ENCODE measurements at places on chromosomes 4 and X. TPM values are rescaled to one million over a fixed set of nuclear protein-coding genes. Genes with fewer than 3 reads are reported as not detected.

DNA sequence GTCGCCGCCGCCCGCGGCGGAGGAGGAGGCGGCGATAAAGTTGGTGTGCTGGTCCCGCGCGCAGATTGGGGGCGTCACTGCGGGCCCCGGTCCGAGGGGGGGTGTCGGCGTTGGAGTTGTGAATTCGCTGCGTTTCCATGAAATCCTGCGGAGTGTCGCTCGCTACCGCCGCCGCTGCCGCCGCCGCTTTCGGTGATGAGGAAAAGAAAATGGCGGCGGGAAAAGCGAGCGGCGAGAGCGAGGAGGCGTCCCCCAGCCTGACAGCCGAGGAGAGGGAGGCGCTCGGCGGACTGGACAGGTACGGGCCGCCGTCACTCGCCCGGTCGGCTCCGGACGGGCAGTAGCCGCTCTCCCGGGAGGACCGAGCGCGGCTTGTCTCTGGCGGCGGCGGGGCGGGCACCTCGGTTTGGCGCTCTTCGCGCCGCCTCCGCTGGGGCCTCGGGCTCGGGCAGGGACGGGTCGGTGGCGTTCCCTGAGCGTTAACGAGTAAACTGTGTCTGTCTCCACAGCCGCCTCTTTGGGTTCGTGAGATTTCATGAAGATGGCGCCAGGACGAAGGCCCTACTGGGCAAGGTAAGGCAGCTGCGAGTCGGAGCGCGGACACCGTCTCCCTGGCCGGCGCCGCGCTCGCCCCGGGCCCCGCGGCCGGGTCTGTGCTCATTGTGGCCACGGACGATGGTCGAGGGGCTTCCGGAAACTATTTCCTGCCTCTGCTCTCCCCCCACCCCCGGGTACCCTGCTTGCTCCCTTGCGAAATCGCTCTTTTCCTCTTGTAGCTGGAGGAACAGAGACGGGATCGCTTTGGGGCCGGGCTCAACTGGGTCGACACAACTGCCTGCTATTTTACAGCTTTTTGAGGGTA lies 658 bp downstream of the KDM6A start:
- no peaks in the 10 kb centered on the region for H3K27me3 ChIP-seq
- DNase-seq = peak; percentile 68
- peak overlapping the region; percentile 96 for H3K4me3 ChIP-seq
- H3K4me1 ChIP-seq = peaks cover 45% of the 10 kb centered on the region

GRCh38 chr4:75142382-75142781 lies 209.5 kb downstream of the PARM1 start:
- H3K36me3 ChIP-seq = no peaks in the 10 kb centered on the region
- H3K4me1 ChIP-seq = no peaks in the 10 kb centered on the region
- H3K27me3 ChIP-seq = no peaks in the 10 kb centered on the region
- no peak overlapping the region for H3K4me3 ChIP-seq

DNA sequence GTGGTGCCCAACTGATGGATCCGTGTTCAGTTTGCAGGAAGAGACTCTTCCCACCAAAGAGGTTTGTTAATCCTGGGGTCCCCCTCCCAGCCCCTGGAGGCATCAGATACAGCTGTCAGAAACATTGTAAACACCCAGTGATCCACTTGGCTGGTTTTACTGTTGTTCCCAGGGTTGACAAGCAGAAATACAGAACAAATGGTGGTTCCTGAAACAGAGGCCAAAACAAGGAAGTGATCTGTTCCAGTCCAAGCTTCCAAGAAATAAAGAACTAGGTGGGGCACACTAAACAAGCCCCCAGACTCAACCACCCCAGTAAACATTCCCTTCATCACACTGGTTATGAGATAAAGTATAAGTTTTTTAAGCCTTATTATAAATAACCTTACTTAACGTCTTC lies 1.4 kb downstream of the TMLHE start:
- DNase-seq = no peak
- no peaks in the 10 kb centered on the region for H3K4me1 ChIP-seq
- H3K27me3 ChIP-seq = no peaks in the 10 kb centered on the region
- H3K27ac ChIP-seq = peak overlapping the region; percentile 88
- H3K4me3 ChIP-seq = no peak overlapping the region

Gene ADGRL3
- 1.9 TPM for total RNA-seq

Gene TRIM75
- not detected for total RNA-seq

Gene ERAS
- not detected for total RNA-seq
